ENCODE measurements at places on chromosomes 2 and 18.

- no peak for DNase-seq
These were observed 72.9 kb downstream of the PTRHD1 start for GRCh38 chr2:24720310-24720709.

DNA sequence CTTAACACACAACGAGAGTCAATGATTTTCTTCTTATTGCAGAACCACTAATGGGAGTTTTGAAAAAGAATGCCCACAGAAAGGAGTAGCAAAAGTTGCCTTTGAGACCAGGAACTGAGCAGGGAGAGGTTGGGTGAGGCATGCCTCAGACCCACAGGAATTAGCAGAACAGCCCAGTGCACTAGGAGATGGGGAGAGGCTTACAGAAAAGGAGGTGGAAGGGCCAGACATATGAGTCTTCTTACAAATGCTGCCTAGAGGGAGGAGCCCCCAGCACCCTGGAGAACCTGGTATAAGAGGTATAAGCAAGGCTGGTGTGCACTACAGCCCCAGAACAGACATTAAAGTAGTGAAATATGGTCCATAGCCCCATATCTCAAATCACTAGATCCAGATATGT lies 162.0 kb downstream of the DTNA start:
- no peak for DNase-seq

GRCh38 chr2:242075168-242075567 lies 205.6 kb downstream of the RTP5 start:
- no peak for DNase-seq

DNA sequence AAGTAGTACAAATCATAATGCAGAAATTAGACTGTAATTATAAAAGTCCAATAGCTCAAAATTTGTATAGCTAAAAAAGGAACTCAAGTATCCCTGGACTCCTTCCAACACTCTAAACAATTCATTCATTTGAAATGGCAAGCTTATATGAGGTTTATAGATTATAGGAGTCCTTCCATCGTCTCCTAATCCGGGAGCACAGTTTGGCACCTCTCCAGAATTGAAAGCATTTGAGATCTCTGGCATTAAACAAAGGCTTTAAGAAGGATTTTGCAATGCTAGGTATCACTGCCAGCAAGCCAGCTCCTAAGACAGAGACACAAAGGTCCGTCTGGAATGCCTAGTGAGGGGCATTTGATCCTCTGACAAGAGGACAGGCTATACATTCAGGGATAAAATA lies 90.9 kb downstream of the ACVR1 start:
- no peak for DNase-seq

DNA sequence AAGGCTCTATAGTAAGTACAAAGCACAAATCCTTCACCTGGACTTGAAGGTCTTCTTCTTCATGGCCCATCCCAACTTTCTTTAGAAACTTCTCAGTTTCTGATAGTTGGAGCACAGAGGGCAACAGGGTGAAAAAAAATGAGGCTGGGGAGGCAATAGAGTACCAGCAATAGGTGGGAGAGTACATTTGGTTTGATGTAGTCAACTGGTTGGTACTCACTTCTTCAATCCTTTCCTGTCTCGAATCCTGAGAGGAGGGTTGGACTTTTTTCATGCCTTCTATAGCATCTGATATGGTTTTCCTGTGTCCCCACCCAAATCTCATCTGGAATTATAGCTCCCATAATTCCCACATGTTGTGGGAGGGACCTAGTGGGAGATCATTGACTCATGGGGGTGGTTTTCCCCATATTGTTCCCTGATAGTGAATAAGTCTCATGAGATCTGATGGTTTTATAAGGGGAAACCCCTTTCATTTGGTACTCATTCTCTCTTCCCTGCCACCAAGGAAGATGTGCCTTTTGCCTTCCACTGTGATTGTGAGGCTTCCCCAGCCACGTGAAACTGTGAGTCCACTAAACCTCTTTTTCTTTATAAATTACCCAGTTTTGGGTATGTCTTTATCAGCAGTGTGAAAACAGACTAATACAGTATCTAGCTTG lies 75.9 kb upstream of the LCLAT1 start:
- no peak for DNase-seq

GRCh38 chr2:45483997-45484396 lies 127.1 kb downstream of the SRBD1 start:
- no peak for DNase-seq

- DNase-seq = peak; percentile 81
These were observed at the start of gene CXCR4 for GRCh38 chr2:136117909-136118818. Gene CXCR4 (minus strand): TSS chr2:136118149. CDS start chr2:136118060, 89 bp downstream.

GRCh38 chr2:150566289-150566688 lies 78.8 kb upstream of the RND3 start:
- no peak for DNase-seq

- DNase-seq = no peak
These were observed 25.1 kb downstream of the KDM3A start for GRCh38 chr2:86466306-86466705.

GRCh38 chr2:216984937-216985336 lies 125.1 kb upstream of the TNP1 start:
- no peak for DNase-seq

- no peak for DNase-seq
These were observed 71.7 kb upstream of the CDH2 start for GRCh38 chr18:28248653-28249052.

All from stimulated activated CD4-positive, alpha-beta T cell treated with anti-CD3 and anti-CD28 coated beads, Interleukin-4, amount 100 ng/mL, for 48 hours (primary cell).